ENCODE measurements at places on chromosomes 5 and 9.

DNA sequence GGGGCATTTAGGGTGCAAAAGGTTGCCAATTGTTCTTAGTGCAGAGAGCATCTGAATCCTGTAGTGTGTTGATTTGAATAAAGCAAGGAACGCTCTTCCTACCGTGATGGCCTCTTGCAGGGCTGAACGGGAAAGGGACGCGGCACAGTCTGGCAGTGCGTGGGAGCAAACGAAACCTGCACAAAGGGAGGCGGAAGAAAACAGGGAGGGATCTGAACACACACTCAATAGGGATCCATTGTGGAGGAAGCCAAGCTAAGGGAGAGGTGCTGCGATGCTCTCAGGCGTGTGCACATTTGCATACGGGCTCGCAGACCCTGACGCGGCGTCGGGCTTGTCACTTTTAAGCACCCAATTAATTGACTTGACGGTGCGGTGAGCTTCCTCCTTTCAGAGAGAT, 414.0 kb upstream of the IRX1 start:
- DNase-seq = no peak

DNA sequence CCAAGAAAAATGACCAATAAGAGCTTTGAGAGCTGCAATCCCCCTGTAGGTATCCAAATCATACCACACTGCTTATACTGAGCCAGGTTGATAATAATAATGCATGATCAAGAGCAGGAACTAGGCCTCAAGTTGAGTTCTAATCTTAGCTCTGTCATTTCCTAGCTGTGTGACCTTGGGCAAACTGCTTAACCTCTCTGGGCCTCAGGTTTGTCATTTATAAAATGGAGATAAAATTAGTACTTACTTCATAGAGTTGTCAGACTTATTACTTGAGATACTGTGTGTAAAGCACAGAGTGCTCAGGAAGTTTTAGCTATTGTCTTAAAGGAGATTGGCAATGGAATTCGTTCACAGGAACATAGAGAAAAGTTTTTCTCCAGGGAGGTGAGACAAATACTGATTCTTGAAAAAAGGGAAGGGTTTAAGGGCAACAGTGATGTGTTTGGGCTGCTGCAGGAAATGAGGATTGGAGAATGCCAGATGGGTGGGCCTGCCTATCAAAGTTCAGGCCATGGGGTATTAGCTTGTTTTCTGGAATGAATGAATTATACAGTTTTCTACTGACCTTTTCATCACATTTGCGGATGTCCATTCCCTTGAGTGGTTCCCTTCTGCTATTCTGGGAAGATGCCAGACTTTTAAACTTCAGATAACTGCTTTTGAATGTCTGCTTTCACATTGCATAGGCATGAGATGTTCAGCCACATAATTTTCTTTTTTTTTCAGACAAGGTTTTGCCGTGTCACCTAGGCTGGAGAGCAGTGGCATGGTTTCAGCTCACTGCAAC, 10.2 kb upstream of the ATP6V0E1 start:
- no peak for DNase-seq

GRCh38 chr5:80676706-80677105, 21.9 kb upstream of the DHFR start:
- DNase-seq = no peak

- DNase-seq = no peak
Observed at GRCh38 chr9:71590362-71590761, 178.0 kb downstream of the CEMIP2 start.

Data from GM06990 (cell line).